Myocyte (in vitro differentiated cells): ENCODE measurements at places on chromosomes 12 and 14. TPM values are rescaled to one million over a fixed set of nuclear protein-coding genes. Genes with fewer than 3 reads are reported as not detected.
A peak's percentile ranks its signal among the peaks of the same experiment; 100 is the strongest.

DNA sequence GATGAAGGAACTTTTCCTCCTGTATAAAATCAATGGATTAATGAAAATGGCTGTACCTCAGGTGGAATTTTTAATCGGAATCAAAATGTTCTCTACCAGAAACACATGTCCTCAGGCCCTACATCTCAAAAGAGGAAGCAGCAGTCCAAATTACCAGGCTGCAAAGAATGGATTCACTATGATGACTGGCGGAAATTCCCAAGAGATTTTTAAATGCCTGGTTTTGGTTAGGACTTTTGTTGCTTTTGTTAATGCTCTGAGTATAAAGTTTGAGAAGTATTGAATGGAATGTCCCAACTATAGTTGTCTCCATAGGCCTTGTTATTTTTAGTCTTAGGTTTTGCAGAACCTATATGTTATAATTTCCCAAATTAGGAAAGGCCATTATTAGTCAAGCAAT lies 11.2 kb upstream of the IFNG start:
- DNase-seq = no peak

- DNase-seq = no peak
Measured at GRCh38 chr12:23210573-23210972, 585.6 kb downstream of the ETNK1 start.

DNA sequence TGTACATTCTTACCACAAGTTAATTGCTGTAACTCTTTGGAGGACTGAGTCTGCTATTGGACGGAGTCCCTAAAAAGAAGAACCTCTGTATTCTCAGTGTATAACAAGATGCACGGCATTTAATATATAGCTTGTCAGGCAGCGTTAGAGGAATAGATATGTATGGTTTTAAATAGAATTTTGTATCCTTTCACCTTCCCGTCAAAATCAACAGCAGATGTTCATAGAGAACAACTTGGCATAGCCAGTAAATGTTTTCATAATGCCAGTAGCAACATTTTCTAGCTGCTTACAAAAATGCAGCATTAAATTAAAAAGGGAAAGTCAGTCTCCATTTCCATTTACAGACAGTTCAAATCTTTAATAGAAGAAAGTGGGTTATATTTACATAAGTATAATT lies 6.8 kb downstream of the SCYL2 start:
- DNase-seq = no peak

DNA sequence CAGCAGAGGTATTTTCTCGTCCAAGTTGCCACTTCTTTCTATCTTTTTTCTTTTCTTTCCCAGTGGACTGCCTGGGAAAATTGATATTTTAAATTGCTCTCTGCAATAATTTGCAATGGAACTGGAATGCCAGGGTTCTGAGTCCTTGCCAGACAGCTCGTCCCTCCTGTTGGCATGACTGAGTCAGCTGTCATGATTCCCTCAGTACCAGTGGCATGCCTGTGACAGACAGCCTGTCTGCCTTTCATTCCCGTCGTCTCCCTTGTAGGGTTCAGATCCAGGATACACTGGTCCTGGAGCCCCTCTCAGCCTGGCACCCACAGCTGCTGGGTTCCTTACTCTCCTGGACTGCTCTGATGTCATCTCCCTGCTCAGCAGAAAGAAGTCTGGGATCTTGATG lies 84.8 kb downstream of the PTPN11 start:
- DNase-seq = peak; percentile 77

- peak; percentile 61 for DNase-seq
Measured at GRCh38 chr12:9707864-9708808, 24.8 kb downstream of the CLECL1 start.

Gene ACSM4
- total RNA-seq = not detected in 2 replicates

DNA sequence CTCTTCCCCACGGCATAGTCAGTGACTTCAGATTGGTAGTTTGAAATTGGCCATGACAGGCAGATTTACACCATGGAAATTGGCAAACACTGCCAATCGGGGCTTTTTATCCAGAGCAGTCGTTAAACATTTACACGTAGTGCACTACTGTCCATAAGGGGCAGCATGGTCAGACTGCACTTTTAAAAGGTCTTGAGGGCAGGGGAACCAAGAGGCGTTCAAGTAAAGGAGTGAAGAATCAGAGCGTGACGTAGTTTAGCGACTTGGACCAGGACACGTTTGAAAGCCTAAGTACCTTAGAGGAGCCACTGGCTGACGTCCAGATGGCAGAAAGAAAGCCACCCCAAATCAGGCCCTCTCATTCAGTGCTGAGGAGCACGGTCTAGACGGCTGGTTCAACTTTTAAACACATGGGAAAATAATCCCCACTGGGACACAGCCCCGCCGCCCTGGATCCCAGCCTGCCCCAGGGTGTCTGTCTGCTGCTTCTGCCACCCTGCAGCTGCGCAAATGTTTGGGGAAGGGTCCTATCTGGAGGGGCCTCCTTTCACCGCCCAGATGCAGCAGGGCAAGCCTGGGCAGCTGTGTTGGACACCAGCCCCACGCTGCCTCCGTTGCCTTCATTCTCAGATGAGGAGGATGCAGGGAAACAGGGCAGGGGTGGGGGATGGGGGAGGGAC lies 52.5 kb upstream of the PPP2R5C start:
- DNase-seq = no peak

DNA sequence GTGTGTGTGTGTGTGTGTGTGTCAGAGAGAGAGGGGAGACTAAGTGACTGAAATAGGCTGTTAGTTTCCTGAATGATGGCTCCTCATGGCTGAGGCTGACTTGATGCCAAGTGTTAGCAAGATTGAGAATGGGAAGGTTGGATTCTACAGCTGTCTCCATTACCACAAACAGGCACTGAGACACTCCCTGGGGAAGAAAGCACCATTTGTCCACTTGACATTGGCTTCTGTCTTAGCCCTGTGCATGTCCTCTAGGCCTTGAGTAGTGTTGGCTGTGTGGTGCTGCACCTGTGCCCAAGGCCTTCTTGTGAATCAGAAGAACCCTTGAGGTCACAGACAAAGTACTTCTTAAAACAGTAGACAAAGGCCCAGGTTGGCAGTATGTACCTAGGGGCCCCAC lies 15.6 kb downstream of the ERG28 start:
- DNase-seq = peak; percentile 99

DNA sequence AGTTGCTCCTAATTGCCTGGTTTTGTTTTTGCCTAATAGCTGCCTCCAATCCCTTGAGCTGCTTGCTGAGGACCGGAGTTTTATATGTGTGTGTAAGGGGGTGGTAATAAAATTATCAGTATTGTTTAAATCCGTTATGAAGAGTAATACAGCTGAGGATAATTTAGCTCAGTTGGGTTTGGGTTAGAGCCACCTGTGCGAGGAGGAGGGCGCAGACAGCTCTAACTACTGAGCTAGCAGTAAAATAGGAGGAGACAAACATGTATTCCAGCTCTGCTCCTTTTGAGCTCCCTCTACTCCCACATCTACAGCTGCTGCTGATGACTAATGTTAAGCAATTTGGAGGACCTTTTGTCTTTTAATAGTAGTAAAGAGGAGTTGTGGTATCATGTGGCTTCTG lies 61.5 kb downstream of the SPATS2 start:
- peak; percentile 93 for DNase-seq

Gene AQP6
- 0.05 TPM in 1 of 2 replicates, not detected in the other for total RNA-seq

- DNase-seq = no peak
Measured at GRCh38 chr14:90607141-90607540, 209.1 kb downstream of the TTC7B start.

DNA sequence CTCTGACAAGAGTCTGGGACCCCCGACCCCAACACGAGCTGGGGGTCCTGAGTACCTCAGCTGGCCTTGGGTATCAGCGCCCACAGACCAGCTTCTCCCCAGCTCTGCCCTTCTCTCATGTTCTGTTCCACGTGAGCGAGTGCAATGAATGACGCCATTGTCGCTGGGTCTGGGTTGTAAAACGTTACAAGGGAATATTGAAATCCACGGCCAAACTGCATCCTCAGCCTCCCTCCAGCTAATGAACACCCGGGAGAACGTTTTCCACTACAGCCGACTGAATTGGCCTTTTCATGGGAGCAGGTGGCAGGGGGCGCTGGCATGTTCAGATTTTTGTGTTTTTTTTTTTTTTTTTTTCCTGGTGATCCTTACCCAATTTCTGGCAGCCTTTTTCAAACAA lies 34.7 kb downstream of the TBX5 start:
- no peak for DNase-seq

- DNase-seq = no peak
Measured at GRCh38 chr12:112851024-112851777, 55.6 kb upstream of the OAS1 start.

Gene CCDC196
- total RNA-seq = not detected in 2 replicates

DNA sequence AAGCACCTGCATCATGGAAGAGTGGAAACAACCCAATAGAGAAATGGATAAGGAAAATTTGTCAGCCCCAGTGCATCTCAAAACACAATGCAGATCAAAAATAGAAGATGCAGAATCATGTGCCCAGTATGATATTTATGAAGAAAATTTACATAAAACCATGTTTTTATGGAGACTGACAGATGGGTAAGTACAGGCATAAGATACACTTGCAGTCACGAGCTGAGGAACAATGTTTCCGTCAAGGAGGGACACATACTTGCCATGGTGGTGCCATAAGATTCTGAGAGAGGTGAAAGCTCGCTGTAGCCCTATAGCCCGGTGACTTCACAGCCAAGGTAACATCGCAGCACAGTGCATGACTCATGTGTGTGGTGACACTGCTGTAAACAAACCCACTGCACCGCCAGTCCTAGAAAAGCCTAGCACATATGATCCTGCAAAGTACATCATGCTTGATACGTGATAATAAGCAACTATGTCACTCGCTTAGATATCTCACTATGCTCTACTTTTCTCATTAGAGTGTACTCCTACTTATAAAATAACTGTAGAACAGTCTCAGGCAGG lies 112.6 kb downstream of the RIMBP2 start:
- DNase-seq = no peak

Gene CLEC1B
- total RNA-seq = not detected in 2 replicates

DNA sequence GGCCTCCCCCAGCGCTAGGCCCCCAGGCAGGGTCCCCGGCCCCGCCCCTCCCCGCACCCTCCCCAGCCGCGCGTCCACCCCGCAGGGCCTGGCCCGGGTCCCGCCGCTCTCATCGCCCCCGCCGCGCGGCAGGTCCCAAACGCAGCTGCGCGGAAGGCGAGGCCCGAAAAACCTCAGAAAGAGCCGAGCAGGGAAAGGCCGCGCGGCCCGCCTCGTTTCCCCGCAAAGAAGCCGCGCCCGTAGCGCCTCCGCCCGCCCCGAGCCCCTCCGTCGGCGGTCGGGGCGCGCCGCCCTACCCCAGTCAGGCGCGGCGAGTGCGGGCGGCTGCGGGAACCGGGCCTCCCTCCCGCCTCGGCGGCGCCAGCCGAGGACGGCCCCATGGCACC lies 324 bp downstream of the POLE start:
- peak; percentile 9 for DNase-seq

Gene ITGB7
- 0.16 and 0.32 TPM in 2 replicates for total RNA-seq

DNA sequence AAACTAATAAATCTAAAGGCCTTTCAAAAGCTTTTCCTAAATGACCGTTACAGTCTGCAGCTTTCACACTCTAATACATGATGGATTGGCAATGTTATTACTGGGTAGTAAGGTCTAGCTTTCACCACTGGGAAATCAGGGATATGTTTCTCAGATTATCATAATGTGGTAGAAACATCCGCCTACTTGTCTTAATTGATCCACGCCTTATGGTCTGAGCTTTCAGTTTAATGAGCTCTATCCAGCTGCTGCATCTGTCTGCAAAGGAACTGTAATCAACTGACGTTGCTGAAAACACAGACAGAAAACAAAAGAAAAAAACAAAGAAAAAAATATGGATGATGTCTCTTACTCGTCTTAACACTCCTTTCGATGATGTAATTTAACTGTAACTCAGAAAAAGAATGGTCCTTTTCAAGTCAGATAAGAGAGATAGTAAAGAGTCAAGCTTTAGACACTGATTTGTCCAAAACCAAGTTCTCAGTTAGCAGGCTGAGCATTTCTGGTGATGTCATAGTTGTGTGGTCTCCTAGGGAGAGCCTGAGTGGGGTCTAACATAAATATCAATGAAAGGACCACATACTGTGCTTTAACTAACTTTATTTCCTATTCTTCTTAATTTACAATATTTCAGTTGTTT lies 85.9 kb downstream of the C2CD5 start:
- DNase-seq = no peak

DNA sequence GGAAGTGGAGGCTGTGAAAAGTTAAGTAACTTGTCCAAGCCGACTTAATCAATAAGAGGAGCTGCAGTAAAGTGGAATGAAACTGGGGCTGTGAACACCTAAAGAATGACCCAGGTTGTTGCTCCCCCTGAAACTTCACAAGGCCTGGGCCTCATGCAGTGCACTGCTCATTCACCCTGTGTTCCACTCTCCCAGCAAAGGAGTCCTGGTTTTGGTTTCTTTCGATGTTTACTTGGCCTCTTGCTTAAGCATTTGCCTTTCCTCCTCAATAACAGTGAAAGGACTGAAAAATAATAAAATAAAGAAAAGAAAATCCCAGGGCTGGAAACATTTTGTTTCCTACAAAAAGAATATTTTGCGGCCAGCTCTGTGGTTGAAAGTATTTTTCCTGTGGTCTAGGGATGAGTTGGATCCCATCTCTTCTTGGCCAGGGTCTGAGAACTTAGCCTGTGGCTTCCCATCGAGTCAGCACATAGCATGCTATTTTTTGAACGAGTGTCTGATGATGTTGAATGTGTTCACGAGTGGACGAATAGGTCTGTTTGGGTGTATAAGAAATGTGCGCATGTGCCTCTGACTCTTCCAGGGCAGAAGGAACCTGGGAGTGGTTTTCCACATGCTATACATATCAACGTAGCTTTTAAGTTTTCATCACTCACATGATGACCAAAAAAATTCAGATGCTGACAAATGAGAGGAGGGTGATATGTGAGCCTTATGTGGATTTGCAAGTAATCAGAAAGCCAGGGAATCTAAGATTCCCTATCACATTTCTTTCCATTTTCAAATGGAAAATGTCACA lies 349.8 kb downstream of the ZFP36L1 start:
- peak; percentile 94 for DNase-seq

Gene PCBP2
- 141 and 158 TPM in 2 replicates for total RNA-seq

DNA sequence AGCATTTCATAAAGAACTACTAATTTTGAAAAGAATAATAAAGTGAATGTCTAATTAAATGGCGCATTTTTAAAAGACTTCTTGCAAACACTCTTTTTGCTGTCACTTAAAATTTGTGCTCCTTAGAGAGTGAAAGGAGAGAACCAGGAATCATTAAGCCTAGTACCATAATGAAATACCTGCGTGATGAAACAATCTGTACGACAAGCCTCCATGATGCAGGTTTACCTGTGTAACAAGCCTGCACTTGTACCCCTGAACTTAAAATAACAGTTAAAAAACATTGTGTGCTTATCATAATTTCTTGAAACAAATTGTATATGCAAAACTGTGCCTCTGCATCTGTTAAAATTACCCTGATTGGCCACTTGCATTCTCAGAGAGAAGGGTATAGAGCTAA lies 108.1 kb downstream of the MGAT4C start:
- DNase-seq = no peak

DNA sequence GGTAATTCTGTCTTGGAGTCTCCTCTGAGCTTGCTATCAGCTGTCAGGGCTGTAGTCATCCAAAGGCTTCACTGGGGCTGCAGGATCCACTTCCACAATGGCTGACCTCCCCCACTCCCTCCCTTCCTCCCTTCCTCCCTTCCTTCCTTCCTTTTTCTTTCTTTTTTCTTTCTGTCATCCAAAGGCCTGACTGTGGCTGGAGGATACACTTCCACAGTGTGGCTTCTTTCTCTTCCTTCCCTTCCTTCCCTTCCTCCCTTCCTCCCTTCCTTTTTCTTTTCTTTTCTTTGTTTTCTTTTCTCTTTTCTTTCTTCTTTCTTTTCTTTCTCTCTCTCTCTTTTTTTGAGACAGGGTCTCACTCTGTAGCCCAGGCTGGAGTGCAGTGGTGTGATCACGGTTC lies 30.6 kb downstream of the ARF6 start:
- DNase-seq = no peak

GRCh38 chr12:3294481-3294911 lies 196.5 kb upstream of the PRMT8 start:
- no peak for DNase-seq
